ENCODE measurements at places on chromosomes 3 and 15.

DNA sequence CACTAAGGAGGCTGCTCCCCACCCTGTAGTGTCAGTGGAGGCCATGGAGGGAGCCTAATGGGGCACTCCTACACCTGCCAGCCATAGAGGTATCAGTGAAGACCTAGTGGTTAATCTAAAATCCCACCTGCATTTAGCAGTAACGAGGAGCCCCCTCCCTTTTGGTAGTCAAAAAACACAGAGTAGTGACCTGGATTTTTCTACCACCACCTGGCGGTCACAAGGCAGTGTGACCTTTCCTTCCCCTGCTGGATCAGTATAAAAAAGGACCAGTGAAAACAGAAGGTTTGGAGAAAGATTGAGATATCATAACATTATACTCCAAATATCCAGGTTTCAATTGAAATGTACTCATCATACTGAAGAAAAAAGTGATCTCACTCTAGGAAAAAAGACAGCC is 241.2 kb downstream of the PYDC2 start:
- no peak for DNase-seq

GRCh38 chr3:5035113-5035512 is 55.9 kb downstream of the BHLHE40 start:
- no peak for DNase-seq

DNA sequence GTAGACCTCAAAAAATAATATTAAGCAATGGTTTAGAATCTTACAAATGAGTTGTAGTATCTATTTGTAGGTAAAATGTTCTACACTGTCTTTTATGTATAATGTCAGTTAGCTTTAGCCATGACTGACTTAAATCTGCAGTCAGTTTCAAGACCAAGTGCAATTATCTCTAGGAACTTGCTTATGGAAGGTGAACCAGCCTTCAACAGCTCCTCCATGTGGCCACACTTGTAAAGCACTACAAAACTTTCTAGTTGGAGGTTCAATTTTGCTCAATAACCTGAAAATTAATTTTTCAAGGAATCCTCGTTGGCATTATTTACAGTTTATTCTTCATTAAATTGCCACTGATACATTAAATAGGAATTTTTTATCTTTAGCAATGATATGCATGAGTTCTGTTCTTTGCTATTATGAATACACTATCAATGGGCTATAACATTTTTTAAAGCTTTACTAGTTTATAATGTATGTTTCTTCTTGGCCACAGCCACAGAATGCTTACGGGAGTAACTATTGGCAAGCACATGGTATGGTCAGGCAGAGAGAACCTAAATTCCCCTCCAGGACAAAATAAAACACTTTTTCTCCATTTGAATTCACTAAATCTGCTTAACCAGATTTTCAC is 315.3 kb upstream of the UBE2E2 start:
- DNase-seq = no peak

DNA sequence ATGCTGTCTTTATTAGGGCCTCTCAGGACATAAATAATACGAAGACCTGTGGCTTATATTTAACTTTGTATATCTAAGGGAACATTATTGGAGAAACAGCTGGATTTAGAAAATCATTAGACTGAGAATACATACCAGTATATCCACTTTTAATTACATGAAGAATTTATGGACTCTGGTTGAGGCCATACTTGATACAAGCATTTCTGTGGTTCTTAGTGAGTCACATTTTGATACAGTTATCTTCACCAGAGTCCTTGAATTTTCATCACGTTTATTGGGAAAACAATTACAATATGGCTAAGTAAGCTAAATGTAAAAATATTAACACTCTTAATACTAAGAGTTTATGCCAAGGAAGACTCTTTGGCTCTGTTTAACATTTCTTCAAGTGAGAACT is 9.9 kb downstream of the KIF23 start:
- no peak for DNase-seq

GRCh38 chr3:55294557-55294956 is 192.5 kb downstream of the WNT5A start:
- no peak for DNase-seq

DNA sequence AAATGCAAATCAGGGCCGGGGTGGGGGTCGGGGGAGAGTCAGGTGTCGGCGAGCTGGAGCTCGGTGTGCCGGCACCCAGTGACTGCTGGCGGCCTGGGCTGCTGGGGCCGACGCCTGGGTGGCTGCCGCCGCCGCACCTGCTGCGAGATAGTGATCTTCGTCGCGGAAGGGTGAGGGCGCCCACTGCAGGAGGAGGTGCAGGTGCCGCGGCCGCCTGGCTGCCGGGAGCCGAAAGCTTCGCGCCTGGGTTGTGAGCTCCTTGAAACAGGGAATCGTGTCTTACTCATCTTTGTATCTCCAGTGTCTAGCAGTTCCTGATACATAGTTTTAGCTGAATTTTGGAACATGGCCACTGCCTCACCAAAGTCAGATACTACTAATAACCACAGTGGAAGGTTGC is 64.0 kb upstream of the CPOX start:
- peak; percentile 43 for DNase-seq

DNA sequence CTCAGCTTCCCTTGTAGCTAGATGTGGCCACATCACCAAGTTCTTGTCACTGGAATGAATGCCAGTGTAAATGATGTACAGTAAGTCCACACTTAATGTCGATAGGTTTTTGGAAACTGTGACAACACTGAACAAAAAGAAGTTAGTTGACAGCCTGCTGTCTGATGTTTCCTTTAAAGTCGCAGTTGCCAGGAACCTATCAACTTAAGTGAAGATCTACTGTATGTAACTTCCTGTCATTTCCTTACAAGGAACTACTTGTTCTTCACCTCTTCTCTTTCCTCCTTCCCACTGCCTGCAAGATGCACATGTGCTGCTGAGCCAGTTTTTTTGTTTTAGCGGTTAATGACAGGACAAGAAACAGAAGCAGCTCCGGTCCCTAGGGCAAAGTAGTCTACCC is 44.6 kb downstream of the HDGFL3 start:
- DNase-seq = no peak

GRCh38 chr3:10808130-10808735 is 7.8 kb upstream of the SLC6A11 start:
- DNase-seq = no peak

GRCh38 chr15:60594071-60594470 is 115.1 kb upstream of the ICE2 start:
- DNase-seq = no peak

DNA sequence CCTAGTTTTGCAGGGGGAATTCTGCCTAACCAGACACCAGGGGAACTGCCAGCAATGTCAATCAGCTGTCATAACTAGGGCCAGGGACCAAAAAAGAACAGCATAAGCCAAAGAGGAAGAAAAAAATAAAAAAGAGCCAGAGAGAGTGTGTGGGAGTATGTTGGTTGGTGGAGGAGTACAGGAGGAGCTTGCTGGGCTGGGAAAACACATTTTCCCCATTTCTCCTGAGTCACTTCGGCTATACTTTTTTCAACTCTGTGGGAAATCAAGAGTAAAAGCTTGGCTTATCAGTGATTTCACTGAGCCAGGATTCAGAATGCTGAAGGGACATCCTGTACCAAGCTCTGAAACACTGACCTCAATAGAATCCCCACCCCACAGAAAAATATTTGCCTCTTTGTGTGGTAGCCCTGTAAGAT is 144.7 kb upstream of the DPH6 start:
- DNase-seq = no peak

All from stimulated activated CD8-positive, alpha-beta memory T cell treated with anti-CD3 and anti-CD28 coated beads, Interleukin-4, amount 100 ng/mL, for 48 hours (primary cell).